CD4-positive, alpha-beta T cell treated with Interleukin-6 at 100 ng/mL for 8 hours (primary cell): ENCODE measurements at places on chromosomes 2 and 18.

DNA sequence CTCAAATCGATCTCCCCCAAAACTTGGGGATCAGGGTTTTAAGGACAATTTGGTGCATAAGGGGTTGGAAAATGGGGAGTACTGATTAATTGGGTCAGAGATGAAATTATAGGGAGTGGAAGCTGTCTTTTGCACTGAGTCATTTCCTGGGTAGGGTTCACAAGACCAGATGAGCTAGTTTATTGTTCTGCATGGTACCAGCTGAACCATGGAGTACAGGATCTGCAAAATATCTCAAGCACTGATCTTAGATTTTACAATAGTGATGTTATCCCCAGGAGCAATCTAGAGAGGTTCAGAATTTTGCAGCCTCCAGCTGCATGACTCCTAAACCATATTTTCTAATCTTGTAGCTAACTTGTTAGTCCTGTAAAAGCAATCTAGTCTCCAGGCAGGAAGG, 73.1 kb downstream of the CPO start:
- DNase-seq = no peak

- peak; percentile 35 for DNase-seq
Observed at GRCh38 chr18:47772374-47773248, 157.8 kb downstream of the SMAD2 start.

DNA sequence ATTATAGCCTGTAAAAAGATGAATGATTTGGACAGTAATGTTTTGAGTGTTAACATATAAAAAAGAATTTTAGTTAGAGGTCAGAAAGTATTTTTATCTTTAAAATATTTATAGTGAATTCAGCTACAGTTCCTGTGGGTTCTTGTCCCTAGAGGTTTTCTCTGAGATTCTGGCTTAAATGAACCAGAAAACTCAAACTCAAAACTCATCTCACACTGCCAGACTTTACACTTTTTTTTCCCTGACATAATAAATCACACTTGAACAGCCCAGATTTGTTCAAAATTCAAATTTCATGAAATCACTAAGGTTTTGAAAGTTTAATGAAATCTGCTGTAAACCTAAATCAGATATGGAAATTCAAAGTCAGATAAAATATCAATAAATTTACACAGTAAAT, 92.3 kb downstream of the KCNH7 start:
- DNase-seq = no peak

DNA sequence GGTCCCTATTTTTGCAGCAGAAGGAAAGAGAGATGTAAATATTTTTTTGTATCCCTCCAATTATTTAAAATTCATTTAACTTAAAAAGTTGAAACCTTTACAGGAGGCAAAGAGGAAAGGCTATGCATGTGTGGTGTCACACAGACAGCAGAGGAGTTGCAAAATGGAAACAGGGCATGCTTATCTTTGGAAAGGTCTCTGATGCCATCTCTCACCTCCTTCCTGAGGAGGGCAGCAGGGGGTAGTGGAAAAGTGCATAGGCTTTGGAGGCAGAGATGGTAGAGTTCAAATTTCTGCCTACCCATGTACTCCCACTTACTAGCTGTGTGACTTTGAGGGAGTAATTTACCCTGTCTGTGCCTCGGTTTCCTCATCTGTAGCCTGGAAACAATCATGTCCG, 99.6 kb upstream of the MCFD2 start:
- DNase-seq = no peak

- DNase-seq = no peak
Observed at GRCh38 chr2:126536605-126537200, 119.3 kb upstream of the GYPC start.

DNA sequence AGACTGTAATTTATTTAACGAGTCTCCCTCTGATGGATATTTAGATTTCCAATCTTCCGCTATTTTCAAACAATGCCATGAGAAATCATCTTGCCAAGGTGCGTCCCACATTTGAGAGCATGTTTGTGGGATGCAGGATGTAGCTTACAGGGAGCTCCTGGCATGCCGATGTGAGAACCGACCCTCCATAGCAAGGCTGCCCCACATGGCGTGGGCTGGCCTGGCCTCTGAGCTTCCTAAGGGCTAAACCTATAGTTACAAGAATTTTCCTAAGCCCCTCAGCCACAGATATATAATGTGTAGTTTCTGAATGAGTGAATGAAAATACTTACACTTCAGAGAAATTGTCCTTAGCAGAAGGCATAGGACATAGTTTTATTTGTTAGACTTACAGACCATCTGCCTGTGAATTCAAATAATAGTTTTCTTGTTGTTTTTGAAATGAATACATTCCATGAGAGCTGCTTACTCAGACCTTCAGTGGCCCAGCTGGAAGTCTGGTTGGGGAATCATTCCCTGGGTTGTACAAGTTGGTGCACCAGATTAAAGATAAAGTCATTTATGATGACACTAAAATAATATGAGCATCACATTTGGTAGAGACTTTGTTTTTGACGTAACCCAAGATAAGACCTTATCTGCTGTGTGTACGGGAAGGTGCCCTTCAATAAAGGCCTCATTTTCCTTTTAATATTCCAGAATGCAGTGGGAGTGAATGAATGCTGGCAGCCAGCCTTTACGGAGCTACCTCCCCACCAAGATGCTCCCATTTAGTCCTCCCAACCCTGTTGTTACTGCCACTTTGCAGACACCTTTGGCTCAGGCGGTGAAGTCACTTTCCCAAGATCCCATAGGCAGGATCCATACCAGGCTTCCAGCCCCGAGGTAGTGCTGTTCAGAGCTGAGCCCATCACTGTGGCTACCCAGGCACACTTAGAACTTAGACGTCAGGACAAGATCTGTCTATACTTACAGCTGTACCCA, 107.1 kb downstream of the GLI2 start:
- no peak for DNase-seq

DNA sequence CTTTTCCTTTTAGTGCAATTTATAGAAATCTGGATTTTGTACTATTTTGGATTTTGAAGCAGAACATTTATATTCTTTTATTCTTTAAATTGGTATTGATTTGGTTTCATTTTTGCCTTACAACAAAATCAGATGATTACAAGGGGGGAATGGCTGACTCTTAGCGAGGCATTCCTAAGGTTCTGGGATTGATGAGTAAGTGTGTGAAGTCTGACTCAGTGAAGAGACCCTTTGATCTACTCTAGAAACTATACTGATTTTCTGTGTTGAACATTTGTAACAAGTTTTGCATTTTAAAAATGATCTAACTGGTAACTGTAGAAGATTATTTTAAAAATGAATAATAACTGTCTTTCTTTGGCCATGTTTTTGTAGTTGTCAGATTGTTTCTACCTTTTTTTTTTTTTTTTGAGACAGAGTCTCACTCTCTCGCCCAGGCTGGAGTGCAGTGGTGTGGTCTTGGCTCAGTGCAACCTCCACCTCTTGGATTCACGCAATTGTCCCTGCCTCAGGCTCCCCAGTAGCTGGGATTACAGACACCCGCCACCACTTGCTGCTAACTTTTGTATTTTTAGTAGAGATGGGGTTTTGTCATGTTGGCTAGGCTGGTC, 48.7 kb downstream of the TTC39C start:
- DNase-seq = no peak

DNA sequence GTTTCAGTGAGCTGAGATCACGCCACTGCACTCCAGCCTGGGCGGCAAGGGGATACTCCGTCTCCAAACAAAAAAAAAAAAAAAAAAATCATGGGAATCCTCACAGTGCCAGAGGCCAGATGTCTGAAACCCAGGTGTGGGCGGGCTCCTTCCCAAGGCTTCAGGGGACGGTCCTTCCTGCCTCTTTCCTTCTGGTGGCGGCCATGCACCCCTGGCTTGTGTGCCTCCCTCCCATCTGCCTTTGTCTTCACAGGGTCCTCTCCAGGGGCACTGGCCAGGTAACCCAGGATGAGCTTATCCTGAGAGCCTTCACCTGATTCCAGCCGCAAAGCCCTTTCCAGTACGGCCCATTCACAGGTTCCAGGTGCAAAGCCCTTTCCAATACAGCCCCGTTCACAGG, 40.9 kb upstream of the GPC1 start:
- no peak for DNase-seq
